ENCODE measurements at places on chromosomes 7 and 10.

- DNase-seq: no peak
Observed at GRCh38 chr10:22629126-22629525, 85.3 kb downstream of the PIP4K2A start.

- peak; percentile 54 for DNase-seq
Observed at GRCh38 chr7:38368191-38368605, 94.8 kb upstream of the TARP start.

GRCh38 chr7:155865830-155866525 lies 53.7 kb upstream of the SHH start:
- no peak for DNase-seq

DNA sequence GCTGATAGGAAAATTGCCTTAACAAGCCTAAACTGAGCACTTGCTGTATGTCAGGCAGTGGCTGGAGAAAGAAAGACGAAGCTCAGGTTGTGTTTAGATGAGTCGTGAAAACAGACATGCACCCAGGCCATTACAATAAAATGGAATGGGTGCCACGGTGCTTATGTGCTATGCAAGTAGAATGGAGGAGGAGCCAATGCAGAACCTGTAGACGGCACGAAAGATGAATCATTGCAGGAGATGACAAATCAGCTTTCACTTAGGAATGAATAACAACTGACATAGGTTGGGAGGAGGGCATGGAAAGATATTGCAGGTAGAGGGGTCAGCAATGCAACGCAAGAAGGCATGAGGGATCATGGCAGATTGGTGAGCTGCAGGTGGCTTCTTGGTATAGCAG lies 61.2 kb upstream of the ARHGAP21 start:
- DNase-seq: no peak

GRCh38 chr7:80830584-80831285 lies 88.1 kb downstream of the SEMA3C start:
- no peak for DNase-seq

- DNase-seq: no peak
Observed at GRCh38 chr10:130455791-130456190, 319.6 kb downstream of the GLRX3 start.

DNA sequence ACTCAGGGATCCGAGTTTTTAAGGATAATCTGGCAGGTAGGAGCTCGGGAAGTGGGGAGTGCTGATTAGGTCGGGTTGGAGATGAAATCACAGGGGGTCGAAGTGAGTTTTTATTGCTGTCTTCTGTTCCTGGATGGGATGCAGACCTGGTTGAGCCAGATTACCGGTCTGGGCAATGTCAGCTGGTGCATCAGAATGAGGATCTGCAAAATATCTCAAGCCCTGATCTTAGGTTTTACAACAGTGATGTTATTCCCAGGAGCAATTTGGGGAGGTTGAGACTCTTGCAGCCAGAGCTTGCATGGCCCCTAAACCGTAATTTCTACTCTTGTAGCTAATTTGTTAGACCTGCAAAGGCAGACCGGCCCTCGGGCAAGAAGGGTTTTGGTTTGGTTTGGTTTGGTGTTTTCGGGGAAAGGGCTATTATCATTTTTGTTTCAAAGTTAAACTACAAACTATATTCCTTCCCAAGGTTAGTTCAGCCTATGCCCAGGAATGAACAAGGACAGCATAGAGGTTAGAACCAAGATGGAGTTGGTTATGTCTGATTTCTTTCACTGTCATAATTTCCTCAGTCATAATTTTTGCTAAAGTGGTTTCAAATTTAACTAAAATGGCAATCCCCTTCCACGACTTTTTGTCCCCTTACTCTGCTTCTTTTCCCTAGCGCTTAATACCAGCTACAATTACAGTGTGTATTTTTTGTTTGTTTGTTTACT lies 20.6 kb upstream of the PIK3CG start:
- no peak for DNase-seq

GRCh38 chr10:49298671-49298982 lies 343 bp upstream of the C10orf71 start:
- no peak for DNase-seq

GRCh38 chr10:76302481-76302880 lies 871.1 kb downstream of the LRMDA start:
- no peak for DNase-seq

- no peak for DNase-seq
Observed at GRCh38 chr10:87733081-87733480, 73.4 kb downstream of the PAPSS2 start.

GRCh38 chr10:46319389-46319788 lies 32.6 kb downstream of the ANTXRL start:
- DNase-seq: no peak

DNA sequence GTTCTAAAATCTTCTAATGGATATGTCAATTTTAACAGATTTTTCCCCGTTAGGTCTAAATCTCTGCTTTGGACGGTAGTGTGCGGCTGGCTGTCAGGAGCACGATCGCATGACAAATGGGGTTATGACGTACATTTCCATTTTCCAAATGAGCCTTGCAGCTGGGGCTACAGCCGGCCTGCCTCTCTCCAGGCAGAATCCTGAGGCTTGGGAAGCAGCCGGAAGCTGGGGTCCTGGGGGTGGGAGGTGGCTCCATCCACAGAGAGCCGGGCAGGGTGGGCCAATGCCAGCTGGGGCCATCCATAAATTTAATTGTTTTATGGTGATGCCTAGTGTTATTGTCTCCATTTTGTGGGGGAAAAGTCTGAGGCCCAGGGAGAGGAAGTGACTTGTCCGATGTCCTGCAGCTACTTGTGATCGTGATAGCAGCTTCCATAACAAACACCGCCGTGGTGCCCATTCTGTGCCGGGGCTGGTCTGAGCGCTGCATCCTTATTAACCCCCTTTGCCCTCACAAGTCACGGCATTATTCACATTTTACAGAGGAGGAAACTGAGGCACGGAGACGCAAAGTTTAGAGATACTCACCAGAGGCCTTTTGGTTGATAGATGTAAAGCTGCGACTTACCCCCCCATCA lies 53.0 kb upstream of the EBF3 start:
- DNase-seq: no peak

GRCh38 chr7:158475036-158475678 lies 112.5 kb downstream of the PTPRN2 start:
- DNase-seq: no peak
